H1 (cell line): ENCODE measurements at places on chromosomes 12 and 14. TPM values are rescaled to one million over a fixed set of nuclear protein-coding genes. Genes with fewer than 3 reads are reported as not detected.
A peak's percentile ranks its signal among the peaks of the same experiment; 100 is the strongest.

DNA sequence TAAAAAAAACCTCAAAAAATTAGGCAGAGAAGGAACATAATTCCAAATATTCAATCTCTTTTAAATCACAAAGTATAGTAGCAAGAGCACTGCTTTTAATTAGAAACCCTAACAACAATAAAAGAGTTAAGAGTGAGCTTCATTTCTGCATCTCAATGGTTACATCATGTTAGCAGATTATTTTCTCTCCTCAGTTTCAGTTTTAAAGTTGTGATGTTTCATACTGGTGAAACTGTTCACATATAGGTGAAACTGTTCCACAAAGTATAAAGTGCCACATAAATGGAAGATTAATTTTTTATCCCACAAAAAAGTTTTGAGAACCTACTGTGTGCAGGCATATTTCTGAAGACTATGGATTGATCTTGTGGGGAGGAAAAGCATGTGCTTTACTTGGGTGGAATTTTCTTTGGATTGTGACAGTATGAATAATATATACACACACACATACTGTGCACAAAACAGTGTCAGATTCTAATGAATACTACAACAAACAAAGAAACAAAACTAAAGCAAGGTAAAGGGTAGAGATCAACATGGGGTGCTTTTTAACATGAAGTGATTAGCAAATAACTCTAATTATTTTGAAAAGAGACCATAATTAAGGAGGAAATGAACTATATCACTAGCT, 17.1 kb downstream of the LUM start:
- no peak for DNase-seq

Gene ACVRL1
- 0.35 and 0.50 TPM in 2 replicates for polyA plus RNA-seq

Gene TC2N
- polyA plus RNA-seq: 5.9 and 9.7 TPM in 2 replicates

- DNase-seq: no peak
These were observed 77.8 kb downstream of the HSD17B6 start for GRCh38 chr12:56840922-56841321.

Gene OR4E2
- not detected in 2 replicates for polyA plus RNA-seq

DNA sequence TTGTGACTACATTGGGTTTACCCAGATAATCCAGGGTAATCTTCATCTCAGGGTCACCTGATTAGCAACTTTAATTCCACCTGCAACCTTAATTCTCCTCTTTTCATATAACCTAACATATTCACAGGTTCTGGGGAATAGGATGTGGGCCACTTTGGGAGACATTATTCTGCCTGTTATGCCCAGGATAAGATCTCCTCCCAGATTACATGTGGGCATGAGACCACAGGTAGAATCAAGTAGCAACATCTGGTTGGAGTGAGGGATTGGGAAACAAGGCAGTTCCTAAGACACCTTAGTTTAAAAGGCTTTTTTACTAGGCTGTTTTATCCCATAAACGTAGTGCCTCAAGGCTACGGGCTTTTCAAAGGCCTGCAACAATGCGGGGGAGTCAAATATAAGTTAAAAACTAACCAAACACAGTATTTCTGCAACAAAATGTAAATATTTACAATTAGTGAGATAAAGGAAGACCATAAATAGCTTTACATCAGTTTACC, 181.5 kb downstream of the FOXA1 start:
- no peak for DNase-seq

- no peak for DNase-seq
These were observed 32.5 kb upstream of the EVL start for GRCh38 chr14:100032738-100033137.

DNA sequence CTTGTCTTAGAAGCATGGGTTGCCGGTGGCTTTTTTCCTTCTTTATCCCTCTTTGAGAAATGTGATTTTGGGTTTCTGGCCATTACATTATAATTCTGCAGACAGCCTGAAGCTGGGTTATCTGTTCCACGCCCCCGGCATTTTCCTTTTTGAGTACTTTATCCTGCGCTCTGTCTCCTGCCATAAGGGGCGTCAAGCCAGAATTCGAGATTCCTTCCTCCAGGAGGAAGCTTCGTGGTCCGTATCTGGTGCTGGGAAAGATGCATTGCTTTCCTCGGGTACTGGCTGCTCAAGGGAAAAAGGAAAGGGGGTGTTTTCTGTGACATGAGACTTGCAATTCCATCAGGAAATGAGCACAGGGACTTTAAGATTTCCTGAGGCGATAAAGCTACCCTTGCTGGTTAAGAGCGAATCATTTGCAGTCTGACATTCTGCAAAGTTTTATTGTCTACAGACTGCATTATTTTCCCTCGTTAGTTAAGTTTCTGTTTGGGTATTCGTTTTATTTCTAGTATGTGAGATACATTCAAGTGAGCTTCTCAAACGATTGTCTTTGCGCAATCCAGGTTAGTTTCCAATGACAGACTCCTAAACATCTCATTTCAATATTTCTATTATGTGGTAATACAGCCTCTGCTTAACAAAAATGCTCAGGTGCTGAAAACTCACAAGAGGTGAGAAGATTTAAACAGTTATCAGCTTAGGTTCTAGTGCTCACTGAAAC, 694 bp downstream of the AKAP5 start:
- no peak for DNase-seq

- DNase-seq: no peak
These were observed 8.4 kb upstream of the NR4A1 start for GRCh38 chr12:52042706-52043385.

- DNase-seq: no peak
These were observed 60.3 kb upstream of the VPS33A start for GRCh38 chr12:122326586-122326985.

DNA sequence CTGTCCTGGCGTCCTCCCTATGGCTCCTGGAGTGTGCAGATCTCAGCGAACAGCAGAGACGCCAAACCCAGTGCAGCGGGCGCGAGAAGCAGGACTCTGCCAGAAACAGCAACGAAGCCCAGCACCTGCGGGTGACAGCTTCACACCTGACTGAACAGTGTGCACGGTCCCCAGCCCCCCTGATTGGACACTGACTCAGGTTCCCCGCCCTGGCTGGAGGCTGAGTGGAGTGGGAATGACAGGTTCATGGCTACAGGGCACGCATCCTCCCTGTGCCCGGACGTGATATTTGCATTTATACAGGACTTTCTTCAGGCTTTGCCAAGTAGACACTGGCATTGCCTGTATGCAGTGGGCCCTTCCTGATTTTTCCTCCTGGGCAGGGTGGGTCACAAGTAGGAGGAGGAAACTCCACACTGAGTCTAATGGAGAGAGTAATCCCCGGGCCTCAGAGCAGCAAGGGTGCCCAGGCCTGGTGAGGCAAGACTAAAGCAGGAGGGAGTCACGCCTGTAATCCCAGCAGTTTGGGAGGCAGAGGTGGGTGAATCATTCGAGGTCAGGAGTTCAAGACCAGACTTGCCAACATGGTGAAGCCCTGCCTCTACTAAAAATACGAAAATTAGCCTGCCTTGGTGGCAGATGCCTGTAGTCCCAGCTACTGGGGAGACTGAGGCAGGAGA, 71.6 kb downstream of the ASCL4 start:
- no peak for DNase-seq

- peak; percentile 74 for DNase-seq
These were observed 24.7 kb downstream of the RTRAF start for GRCh38 chr14:52013984-52014600.

DNA sequence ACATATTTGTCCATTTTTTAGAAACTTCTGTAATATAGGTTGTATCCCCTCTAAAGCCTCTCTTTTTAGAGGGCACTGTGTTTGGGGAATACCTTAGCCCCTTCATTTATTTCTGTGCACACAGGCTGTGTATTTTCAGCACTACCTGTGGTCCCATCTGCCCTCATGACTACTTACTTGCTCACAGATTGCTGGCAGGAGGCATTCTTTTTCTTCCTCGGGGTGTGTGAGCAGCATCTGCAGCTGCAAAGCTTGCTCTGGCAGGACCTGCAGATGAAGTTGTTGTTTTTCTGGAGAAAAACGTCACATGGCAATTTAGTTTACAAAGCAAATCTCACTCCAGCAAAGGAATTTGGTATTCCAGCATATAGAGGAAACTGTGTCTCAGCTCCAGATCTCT, 24.3 kb downstream of the ANG start:
- DNase-seq: no peak

GRCh38 chr14:87975636-87976035, 17.3 kb downstream of the GALC start:
- no peak for DNase-seq

Gene RIMBP2
- 0.18 and 0.52 TPM in 2 replicates for polyA plus RNA-seq

DNA sequence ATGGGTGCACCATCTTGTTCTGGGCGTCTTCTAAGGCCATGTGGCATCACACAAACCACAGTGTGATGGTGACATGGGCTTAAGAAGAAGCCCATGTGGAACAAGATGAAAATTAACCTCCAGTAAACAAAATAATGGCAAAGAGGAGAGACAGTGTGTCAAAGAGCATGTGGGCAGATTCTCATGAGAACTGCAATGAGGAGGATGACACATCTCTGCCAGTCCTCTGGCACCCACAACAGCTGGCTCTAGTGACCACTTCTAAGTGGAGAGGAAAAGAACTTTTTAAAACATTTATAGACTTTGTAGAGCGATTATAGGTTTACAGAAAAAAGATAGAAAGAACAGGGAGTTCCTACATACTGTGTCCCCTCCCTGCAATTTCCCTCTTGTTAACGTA, 401.4 kb downstream of the ATP23 start:
- DNase-seq: no peak

Gene PGF
- polyA plus RNA-seq: 2.1 and 2.8 TPM in 2 replicates

DNA sequence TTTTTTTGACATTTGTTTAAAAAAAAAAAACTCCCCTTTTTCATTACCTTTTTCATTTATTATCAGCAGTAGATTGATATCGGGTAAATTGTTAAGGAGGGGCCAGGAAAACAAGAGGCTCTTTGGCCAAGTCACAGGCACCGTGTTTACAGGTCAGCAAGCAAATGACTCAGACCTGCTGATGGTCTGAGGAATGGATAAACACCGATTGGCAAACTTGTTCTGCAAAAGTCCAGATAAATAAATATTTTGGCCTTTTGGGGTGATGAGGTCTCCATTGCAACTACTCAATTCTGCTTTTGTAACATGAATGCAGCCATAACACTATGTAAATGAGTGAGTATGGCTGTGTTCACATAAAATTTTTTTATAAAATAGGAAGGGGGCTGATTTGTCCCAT, 94.0 kb downstream of the RPS29 start:
- DNase-seq: no peak

Gene SELPLG
- polyA plus RNA-seq: 0.18 and 0.19 TPM in 2 replicates

Gene PTCSC3
- polyA plus RNA-seq: not detected in 2 replicates

GRCh38 chr12:105253866-105254513, 18.0 kb upstream of the APPL2 start:
- no peak for DNase-seq

Gene NELL2
- polyA plus RNA-seq: 40.7 and 56.8 TPM in 2 replicates

DNA sequence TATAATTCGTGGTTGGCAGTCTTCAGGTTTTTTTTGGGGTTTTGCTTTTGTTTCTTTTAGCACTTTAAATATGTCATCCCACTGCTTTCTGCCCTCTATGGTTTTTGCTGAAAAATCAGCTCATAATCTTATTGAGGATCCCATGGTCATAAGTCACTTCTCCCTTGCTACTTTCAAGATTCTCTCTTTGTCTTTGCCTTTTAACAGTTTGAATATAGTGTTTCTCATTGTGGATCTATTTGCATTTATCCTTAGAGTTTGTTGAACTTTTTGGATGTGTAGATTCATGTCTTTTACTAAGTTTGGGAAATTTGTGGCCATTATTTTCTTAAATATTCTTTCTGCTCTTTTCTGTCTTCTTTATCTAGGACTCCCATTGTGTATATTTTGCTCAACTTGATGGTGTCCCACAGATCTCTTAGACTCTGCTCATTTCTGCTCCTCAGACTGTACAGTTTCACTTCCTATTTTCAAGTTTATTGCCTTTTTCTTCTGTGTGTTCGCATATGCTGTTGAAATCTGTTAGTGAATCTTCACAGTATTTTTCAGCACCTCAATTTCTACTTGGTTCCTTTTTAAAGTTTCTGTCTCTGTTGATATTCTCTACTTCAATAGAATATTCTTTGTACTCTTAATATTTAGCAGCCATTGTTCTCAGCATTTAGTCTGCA, 70.8 kb downstream of the WNK1 start:
- no peak for DNase-seq

GRCh38 chr14:104889375-104889757, 24.3 kb downstream of the CEP170B start:
- no peak for DNase-seq

- DNase-seq: no peak
These were observed 136.7 kb upstream of the EGLN3 start for GRCh38 chr14:34087571-34087970.

Gene FOXG1
- 0.03 and 0.08 TPM in 2 replicates for polyA plus RNA-seq

GRCh38 chr12:91562476-91562875, 379.9 kb upstream of the DCN start:
- no peak for DNase-seq

DNA sequence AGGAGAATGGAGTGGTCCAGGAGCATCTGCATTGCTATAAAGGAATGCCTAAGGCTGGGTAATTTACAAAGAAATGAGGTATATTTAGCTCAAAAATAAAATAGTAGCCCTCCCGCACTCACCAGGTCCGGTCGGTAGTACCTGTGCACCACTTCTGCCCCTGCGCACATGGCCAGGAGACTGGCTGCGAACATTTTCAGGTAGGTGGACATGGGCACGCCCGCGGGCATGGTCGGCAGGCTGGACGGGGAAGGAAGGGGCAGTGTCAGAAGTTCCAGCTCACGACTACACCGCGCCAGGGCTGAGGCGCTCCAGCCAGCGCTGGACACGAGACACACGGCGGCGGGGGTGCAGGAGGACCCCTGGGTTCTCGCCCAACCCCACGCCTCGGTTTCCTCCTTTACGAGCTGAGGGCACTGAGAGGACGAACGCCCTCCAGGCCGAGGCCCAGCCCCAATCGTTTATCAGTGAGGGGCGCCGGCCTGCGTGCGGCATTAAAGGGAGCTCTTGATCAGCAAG, 9.1 kb upstream of the TDG start:
- peak; percentile 2 for DNase-seq

Gene ZCRB1
- polyA plus RNA-seq: 12.9 and 22.0 TPM in 2 replicates

DNA sequence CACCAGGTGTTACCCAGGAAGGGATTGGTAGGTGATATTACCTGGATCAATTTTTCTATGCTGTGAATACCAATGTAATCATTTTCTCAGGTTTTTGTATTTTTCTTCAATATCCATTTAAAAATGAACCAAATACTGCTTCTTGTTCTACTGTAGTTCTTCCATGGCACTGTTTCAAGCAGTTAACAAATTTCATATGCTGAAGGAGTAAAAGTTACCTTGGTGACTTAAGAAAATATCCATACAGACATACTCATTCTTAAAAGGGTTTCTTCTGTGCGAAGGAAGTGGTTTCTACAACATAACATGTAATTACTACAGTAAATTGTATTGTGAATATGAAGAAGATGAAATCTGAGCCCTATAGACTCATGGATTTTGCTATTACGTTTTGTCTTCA, 222.5 kb downstream of the TMEM117 start:
- DNase-seq: no peak

DNA sequence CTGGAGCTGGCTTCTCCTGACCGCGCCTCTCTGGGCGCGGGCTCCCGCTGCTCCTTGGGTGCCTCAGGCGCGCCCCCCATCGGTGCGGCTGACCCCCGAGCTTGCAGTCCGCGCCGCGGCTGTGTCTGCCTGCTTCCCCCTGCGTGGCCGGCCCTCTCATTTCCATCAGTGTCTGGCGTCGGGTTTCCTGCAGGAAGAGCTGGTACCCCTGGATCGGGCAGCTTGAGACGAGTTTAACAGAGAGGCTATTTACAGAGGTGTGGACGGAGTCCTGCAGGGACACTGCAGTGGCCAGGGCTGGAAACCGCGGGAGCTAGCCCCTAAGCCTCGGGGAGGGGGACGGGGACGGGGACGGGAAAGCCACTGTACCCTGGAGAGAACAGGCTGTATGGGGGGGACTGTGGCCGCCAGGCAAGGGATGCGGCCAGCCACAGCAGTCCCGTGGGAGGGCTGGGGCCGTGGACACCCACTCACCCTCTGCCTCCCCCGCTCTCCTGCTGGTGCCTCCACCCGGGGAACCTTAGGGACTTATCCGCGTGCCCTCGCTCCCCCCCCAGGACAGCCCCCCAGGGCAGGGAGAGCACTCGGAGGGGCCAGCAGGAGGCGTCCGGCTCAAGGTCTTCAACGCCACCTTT, 3.7 kb upstream of the CACNA2D4 start:
- peak; percentile 53 for DNase-seq
